Prostate gland (tissue), 2 donors: ENCODE measurements at places on chromosomes 16 and 17. TPM values are rescaled to one million over a fixed set of nuclear protein-coding genes. Genes with fewer than 3 reads are reported as not detected.

GRCh38 chr17:34720760-34721159 is 141.4 kb downstream of the TMEM132E start:
- DNase-seq = no peak

DNA sequence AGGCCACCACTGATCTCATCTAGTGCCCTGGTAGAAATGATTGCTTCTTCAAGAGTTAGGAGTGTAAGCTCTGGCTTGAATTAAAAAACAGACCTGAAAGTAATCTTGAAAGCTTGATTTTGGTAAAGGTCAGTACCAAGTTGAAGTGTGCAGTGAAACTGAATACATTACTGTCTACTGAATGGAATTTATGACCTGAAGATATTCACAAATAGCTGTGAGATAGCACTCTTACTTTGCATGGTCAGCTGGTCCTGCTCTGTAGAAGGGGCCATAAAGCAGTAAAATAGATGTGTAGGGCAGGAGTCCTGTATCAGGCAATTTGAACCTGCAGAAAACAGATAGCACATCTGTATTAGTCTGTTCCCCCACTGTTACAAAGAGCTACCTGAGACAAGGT is 78.6 kb downstream of the MYH13 start:
- DNase-seq = no peak

- DNase-seq = no peak
Measured at GRCh38 chr17:31926100-31926729, 10.6 kb upstream of the SUZ12 start.

DNA sequence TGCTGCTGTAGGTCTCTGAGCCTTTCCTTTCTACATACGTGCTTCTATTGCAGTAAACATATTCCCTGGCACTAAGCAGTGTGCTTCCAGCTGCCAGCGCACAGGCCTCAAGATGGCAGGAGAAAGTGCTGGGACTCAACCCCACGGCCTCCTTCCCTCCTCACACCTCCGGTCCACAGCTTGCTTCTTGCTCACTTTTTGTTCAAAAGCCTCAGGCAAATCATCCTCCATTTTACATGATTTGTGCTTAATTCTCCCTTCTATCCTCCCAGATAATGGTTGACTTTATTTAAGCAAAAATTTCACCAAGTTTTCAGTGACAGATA is 5.4 kb downstream of the CDK5R1 start:
- DNase-seq = no peak

- no peak for DNase-seq
Measured at GRCh38 chr17:7034955-7035590, 742 bp upstream of the SLC16A13 start.

B3GNT9 gene
- 37.3 TPM for total RNA-seq
